Esophagus squamous epithelium (tissue), 5 donors: ENCODE measurements at places on chromosomes 1 and 21.

DNA sequence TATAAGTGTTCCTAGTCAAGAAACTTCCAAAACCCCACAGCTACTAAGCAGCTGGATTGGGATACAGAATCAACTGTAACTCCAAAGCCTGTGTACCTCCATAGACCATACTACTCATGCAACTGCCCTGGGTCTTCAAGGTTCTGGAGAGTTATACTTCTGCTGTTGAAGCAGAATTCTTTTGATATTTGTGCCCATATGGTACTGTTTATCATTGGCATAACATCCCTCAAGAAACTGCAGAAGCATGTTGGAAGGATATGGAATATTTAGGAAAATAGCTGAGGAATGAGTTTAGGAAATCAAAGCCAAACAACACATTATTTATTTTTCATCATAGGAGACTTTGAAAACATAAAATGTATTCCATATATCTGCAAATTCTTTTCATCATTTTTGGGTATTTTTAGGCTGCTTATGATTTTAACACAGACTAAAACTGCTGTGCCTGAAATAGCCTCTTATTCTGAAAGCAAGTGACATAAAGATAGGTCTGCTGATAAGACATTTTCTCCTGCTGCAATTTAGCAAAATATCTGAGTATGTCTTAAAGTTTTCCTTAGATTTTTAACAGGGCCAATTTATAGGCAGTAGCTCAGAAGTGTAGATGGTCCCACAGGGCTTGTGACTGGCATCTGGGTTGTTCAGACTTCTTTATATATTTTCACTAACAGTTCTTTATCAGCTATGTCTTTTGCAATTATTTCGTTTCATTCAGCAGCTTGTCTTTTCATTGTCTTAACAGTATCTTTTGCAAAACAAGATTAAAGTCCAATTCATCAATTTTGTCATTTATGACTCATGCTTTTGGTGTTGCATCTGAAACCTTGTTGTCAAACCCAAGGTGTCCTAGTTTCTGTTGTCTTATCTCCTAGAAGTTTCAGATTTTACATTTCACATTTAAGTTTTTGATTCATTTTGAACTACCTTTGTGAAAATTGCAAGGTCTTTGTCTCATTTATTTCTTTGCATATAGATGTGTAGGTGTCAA, 41.1 kb upstream of the ZNF124 start:
- no peak for DNase-seq

DNA sequence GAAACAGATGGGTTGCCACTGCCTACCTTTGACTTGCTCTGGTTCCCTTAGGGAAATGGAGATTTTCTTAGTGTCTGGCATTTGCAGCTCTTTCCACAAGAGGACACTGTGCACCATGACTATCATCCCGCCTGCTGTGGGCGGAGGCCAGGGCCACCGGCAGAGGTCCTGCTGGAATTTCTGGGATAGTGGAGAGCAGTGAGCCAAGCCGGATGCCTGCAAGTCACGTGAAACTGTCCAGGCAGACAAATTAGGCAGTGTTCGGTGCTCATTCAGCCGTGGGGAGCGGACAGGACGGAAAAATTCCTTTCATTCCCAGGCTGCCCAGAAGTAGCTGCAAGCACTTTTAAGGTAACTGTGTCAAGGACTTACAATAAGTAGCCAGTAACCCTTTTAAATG, 43.4 kb downstream of the IGSF5 start:
- no peak for DNase-seq

GRCh38 chr1:160007577-160008200, 24.1 kb downstream of the PIGM start:
- no peak for DNase-seq

GRCh38 chr1:31830065-31830464, 14.2 kb upstream of the SPOCD1 start:
- no peak for DNase-seq

DNA sequence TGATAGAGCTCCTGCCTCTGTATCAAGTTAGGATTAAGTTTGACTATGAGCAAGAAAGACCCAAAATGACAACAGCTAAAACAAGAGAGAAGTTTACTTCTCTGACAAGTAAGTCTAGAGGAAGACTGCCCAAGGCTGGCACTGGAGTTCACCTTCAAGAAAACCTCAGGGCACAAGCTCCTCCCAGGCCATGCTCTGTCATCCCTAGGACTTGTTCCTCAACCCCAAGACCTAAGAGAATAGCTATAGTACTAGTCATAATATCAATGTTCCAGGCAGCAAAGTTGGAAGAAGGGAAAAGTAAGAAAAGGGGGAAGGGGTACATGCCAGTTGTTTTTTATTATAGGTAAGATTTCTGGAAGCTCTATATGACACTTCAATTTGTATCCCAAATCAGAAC, 26.4 kb upstream of the DARS2 start:
- DNase-seq = no peak

DNA sequence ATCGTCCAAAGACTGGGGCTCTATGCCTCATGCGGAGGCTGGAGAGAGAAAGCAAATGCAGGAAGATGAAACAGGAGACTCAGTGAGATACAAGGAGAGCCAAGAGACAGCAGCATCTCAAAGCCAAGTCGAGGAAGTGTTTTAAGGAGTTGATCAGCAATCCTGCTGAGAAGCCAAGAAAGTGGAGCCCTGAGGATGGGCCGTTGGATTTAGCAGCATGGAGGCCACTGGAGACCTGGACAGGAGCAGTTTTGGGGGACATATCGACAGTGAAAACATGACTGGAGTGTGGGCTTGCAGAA, 107.4 kb upstream of the ZBTB40 start:
- DNase-seq = no peak

GRCh38 chr21:35658242-35658641, 402.1 kb downstream of the SETD4 start:
- DNase-seq = no peak

GRCh38 chr1:195958131-195958530, 650.1 kb downstream of the KCNT2 start:
- DNase-seq = no peak

DNA sequence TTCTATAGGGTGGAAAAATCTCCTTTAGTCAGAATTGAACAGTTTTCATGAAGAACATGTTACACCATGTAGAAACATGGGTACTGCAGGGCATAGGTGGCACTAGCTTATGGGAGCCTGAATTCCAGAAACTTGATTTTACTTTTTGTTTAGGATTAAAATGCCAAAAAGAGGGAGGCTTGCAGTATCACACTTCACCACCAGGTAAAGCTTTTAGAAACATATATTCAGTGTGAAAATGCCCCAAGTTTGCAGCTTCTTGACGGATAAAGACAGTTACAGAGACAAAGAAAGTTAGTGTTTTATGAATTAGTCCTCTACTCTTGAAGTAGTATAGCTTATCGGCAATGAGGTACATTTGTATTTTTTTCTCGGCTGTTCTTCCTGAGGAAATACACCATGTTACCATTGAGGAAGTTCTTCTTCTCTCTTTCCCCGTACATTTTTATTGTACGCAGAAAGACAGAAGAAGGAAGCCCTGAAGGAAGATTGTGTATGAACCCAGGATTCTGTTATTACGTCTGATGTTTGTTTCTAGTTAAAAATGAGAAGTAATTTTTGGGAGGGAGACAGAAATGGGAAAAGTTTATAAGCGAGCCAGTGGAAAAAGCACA, 66.1 kb downstream of the PBX1 start:
- no peak for DNase-seq

DNA sequence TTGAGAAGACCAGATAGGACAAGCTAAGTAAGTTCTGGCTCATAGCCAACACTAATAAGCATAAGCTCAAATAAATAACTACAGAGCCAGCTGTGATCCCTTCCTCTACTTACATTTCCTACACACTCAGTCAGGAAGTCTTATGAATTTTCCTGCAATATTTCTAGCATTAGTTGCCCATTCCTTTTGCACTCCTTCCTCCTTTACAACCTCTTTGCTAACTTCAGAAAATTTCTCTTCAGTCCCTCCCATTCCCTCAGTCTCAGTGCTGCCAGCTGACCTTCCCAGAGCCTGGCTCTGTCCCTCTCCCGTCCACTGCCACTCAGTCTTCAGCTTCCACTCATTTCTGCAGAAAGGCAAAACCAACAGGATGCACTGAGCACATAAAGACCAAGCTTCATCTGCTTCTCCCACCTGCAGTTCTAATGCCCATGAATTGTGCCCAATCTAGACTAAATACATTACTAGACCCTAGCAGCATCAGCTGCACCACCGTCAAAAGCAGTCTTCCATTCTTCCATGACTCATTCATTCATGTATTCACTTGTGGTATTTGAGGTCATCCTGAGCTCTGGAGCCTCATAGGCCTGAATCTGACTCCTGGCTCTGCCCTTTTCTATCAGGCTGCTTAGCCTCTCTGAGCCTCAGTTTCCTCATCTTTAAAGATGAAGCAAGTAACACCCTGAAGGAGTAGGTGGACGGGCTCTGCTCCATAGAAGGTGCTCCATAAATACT, 54.6 kb upstream of the SIPA1L2 start:
- DNase-seq = no peak

GRCh38 chr1:32743380-32744070, 41.0 kb upstream of the SYNC start:
- DNase-seq = no peak

- DNase-seq = no peak
Measured at GRCh38 chr1:4004635-4005430, 104.8 kb upstream of the C1orf174 start.

DNA sequence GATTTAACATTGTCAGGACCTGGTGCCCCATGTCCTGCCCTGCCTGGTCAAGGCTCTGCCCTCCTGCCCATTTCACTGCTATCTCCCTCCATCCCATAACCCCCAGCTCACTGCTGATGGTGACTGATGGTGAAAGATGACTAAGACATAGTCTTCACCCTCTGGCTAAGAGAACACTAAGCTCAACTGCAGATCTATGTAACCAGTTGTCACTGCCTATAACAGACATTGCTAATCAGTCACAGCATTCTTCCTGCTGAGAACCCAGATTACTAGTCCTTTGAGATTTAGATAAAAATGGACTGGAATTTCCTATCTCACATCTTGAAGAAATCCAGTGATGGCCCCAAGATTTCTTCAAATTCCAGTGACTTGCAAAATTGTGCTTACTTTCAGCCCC, 8.0 kb upstream of the ZNF362 start:
- no peak for DNase-seq

GRCh38 chr1:232686346-232686745, 56.4 kb upstream of the SIPA1L2 start:
- DNase-seq = no peak

DNA sequence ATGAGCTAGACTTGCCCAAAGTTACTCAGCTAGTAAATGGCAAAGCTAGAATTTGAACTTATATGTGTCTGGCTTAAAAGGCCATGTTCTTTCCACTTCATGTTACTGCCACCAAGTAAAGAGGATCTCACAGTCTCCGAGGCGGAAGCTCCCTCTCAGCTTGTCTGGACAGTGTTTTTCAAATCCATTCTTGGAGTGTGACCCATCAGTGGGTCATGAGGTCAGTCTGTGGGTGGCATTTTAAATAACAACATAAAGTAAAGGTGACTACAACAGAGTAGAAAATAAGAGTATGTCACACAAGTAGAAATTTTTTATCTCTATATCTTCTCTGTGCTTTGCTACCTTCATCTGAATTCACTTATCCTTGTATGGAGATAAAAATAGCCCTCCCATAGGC, 3.2 kb upstream of the HMGB4 start:
- DNase-seq = no peak

- DNase-seq = no peak
Measured at GRCh38 chr1:184665360-184665759, 89.3 kb downstream of the EDEM3 start.

DNA sequence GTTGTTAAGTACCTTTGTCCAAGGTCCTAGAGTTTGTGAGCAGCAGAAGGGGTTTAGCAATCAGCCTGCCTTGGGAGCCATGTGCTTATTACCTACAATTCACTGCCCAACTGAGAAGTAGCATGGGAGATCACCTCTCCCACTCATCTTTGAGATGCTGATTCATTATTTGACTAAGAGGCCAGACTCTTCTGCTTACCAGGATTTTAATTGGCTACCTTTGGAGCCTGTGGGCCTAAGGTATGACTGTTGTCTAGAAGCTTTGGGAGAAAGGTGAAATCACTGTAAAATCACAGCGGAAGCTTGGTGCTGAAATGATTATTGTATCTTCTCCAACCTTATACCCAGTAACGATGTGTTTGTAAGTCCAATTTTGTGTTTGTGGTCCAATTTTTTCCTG, 213.4 kb downstream of the ST6GALNAC3 start:
- DNase-seq = no peak

- no peak for DNase-seq
Measured at GRCh38 chr1:88088481-88088880, 595.6 kb upstream of the PKN2 start.

- DNase-seq = no peak
Measured at GRCh38 chr1:110248746-110249145, 38.6 kb downstream of the KCNC4 start.

- no peak for DNase-seq
Measured at GRCh38 chr1:201277441-201277840, 5.9 kb upstream of the PKP1 start.

DNA sequence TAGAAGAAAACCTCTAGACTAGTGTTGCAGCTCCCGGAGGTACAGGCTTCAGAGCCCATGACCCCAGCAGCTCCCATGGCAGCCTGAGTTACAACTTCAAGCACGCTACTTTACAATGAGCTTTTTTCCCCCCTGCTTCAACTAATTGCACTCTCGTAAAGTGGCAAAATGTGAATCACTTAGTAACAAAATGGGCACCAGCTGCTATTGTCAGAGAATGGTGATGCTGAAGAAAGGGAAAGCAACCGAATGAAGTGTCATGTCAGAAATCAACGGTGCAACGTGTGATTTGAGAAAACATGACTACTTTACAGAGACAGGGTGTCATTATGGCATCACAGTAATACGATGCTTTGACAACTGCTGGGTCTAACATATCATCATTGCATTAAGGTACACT, 40.5 kb downstream of the ESRRG start:
- DNase-seq = no peak

DNA sequence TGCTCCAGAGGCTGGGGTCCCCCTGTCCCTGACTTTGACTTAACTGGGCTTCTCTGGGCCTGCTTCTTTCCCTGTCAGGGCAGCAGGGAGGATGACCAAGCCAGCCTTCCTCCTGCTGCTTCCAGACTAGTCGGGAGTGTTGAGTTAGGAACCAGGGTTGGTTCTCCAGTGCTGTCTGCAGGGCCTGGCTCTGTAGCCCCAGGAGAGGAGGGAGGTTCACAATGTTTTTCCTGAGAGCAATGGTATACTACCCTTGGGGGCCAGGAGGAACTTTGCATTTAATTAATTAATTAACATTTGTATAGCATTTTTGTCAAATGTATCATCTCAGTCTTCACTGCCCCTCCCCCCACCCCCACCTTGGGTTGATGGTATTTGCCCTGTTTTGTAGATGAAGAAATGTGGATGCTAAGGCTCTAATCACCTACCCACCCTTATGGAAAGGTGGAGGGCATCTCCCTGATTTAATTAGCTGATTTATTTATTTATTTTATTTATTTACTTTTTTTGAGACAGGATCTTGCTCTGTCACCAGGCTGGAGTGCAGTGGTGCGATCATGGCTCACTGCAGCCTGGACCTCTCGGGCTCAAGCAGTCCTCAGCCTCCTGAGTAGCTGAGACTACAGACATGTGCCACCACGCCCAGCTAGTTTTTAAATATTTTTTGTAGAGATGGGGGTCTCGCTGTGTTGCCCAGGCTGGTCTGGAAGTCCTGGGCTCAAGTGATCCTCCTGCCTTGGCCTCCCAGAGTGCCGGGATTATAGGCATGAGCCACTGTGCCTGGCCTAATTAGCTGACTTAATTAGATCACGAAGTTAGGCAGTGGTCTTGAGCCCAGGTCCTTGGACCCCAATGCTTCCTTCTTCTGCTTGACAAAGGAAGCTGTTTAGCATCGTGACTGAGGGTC, 6.6 kb downstream of the H6PD start:
- no peak for DNase-seq

GRCh38 chr1:54516249-54516920, 31.6 kb upstream of the ACOT11 start:
- no peak for DNase-seq
